ENCODE measurements at places on chromosomes 7 and 10.

- no peak for DNase-seq
These were observed 291.5 kb upstream of the ZNF32 start for GRCh38 chr10:43939939-43940820.

GRCh38 chr10:97229322-97230015, 43.7 kb upstream of the SLIT1 start:
- no peak for DNase-seq

DNA sequence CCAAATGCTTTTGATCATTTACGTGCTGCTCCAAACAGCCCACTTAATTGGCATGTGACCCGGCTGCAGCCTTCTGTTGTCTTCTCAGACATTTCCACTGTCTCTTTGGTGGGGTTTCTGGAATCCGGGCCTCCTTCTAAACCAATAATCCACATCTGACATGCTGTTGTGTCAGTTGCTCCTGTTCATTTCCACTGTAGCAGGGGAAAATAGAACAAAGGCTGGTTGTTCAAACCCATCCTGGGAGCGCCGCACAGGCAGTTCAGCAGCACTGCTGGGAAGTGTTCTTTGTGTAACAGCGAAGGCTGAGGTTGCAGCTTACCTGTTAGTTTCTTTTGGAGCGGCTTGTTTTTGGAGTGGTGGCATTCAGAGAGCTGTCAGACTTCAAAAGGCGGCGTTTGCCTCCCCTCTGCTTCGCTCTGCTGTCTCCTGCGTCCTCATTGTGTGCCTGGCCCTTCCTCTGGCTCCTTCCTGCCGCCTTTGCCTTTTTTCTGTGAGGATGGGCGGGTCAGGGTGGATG, 149.4 kb downstream of the SNX10 start:
- no peak for DNase-seq

DNA sequence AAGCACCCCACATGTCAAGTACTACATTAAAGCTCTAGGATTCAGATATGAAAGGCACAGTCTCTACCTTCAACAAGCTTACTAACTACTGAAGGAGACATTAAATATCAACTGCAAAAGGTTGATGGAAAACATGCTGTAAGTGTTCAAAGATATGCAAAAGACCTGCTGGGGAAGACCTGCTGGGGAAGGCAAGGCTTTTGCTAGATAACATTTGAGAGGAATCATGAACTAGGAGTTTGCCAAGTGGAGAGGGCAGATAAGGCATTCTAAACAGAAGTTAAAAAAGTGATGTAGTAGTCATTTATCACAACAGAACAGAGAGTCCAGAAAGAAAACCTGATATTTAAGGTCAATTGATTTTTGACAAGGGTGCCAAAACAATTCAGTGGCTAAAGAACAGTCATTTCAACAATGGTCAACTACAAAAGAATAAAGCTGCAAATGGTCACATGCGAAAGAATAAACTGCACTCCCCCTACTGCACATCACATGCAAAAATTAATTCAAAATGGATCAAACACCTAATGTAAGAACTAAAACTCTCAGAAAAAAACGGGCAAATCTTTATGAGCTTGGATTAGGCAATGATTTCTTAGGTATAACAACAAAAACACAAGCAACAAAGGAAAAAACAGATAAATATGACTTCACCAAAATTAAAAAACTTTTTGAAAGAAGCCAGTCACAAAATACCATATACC, 23.0 kb upstream of the MSS51 start:
- DNase-seq = no peak

DNA sequence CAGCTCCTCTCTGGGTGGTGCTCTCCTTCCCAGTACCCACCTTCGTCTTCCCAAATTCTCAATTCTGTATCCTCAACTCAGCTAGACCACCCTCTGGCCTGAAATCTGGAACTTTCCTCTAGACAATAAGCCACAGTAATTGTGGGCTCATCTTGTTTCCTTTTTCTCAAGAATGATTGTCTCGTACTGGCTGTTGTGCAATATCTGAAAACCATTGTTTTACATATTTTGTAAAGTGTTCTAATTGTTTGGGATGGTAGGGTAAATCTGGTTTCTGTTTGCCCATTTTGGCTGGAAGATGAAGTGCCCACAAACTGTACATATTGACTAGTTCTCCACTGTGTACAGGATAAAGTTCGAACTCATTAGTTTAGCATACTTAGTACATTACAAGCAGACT, 11.3 kb upstream of the NOBOX start:
- no peak for DNase-seq

- DNase-seq = no peak
These were observed 10.9 kb downstream of the JAKMIP3 start for GRCh38 chr10:132076578-132077081.

DNA sequence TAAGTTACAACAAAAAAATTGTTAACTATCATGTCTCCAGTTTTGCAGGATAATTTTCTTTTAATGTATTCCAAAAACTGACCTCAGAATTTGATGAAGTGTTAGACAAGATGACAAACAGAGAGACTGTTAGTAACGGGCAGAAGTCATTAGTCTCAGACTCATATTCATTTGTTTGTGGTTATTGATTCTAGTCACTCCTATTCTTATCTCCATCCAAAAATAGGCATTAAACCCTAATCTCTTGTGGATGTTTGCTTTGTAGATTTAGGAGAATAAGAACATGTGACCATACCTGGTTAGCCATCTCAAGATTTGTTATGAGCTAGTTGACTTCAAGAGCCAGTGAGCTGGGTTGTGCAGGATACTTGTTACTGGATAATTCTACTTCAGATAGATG, 261.1 kb downstream of the AUTS2 start:
- DNase-seq = no peak

- DNase-seq = no peak
These were observed 38.2 kb upstream of the CDK6 start for GRCh38 chr7:92874567-92874966.
